Right lung (tissue), 10 donors: ENCODE measurements at places on chromosomes 1 and 21.

DNA sequence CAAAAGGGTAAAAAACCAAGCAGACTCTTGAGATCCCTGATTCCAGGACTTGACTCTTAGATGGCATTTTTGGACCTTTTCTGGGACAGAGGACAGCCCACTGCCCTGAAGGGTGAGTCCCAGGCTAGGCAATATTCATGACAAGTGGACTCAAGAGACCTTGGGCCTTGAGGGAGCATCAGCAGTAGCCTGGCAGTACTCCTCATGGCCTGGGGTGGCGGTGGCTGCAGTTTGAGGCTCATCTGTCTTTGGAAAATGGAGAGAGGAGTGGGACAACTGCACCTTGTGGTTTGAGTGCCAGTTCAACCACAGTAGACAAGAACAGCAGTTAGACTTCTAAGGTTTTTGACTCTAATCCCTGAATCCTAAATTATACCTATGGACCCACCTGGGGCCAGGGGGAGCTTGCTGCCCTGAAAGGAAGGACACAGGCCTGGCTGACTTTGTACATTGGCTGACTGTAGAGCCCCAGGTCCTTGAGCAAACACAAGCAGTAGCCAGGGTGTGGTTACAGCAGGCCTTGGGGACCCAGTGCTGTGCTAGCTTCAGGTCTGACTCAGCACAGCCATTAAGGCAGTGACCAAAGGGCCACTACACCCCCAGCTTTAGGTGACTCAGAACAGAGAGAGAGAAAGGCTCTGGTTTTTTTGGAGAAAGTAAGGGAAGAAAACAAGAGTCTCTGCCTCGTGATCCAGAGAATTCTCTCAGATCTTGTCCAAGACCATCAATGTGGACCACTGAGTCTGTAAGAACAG is 1023.2 kb downstream of the KCNT2 start:
- DNase-seq: no peak

DNA sequence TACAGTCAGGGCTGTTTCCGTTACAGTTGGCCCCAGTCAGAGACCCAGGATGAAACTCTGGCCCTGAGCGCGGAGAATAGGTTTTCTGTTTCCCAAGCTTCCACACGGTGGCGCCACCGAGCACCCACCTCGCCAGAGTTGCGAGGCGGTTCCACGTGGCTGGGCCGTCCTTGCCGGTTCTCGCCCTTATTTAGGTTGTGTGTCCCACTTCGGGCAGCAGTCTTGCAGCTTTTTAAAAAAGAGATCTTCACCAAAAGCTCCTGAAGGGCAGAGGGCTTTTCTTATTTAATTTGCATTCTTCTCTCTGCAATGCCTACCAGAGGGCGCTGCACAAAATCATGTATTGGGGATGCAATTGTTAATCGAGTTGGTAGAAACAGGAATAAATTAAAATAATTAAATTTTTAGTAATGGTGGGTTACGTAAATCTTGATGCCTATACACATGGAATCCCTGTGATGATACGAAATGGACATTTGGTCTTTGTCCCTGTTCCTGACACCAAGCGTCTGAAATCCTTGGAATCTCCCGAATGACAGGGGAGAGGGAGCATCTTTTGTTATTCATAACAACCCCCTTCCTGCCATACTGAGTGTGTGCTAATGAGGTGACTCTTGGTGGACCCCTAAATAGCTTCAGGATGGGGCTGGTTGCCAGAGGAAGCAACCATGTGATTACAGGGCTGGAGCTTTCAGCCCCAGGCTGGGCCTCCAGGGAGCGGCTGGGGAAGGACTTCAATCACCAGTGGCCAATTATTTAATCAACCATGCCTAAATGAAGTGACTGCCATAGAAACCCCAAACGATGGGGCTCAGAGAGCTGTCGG is 5.6 kb upstream of the S100A7 start:
- DNase-seq: peak; percentile 27

DNA sequence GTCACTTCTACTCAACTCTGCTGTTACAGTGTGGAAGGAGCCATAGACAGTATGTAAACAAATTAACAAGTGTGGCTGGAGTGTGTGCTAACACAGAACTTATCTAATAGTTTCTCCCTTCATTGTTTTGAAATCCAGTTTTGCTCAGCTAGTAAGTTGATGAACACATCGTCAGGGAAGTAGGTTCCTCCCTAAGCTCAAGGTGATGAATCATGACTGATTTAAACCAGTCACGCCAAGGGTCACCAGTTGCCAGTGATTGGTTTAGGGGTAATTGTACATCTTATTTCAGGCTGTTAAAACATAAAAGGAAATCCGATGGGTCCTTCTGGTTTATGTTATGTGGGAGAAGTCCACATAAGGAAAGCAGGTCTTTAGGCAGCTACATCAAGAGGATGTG is 97.0 kb upstream of the CHODL start:
- DNase-seq: no peak

GRCh38 chr1:156112276-156113137 is 2.0 kb upstream of the LMNA start:
- DNase-seq: no peak

GRCh38 chr21:43916691-43917514 is 51.9 kb downstream of the AGPAT3 start:
- DNase-seq: no peak

- no peak for DNase-seq
These were observed 81.5 kb downstream of the PTGER3 start for GRCh38 chr1:70966018-70966638.

- no peak for DNase-seq
These were observed 204.3 kb downstream of the FGGY start for GRCh38 chr1:59500950-59501742.

GRCh38 chr1:172882385-172882784 is 168.4 kb downstream of the TNFSF18 start:
- no peak for DNase-seq

DNA sequence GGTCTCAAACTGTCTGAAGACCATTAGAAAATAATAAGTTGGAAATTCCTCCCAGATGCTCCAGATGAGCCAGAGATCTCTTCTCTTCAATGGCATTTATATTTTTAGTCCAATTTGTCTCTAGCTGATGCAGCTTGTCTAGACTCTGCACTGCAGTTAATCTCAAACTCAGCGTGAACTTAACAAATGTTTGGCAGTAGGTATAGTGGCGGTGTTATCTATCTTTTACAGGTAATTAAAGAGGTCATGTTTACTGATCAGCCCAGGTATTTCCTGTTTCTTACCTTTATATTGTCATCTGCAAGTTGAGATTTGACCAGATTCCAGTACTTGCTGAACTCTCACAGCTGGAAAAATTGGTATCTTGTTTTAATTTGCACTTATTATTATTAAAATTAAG is 1024.5 kb upstream of the ADGRL2 start:
- DNase-seq: no peak

DNA sequence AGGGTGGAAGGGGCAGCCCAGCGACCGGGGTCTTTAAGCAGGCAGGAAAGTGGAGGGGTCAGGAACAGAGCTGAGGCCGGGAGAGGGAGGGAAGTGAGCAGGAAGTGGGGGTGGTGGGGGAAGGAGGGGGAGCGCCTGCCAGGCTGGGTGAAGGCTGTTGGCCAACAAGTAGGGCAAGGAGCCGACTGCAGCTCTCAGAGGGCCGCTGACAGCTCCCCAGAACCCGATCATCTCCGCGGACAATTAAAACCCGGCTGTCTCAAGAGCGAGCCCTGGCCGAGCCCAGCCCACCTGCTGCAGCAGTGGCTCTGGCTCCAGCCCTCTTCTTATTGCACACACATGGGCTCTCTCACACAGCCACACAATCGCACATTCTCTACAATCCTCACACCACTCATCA is 51.6 kb downstream of the GRIK3 start:
- DNase-seq: no peak

GRCh38 chr1:43293176-43293575 is 7.6 kb upstream of the TIE1 start:
- no peak for DNase-seq

DNA sequence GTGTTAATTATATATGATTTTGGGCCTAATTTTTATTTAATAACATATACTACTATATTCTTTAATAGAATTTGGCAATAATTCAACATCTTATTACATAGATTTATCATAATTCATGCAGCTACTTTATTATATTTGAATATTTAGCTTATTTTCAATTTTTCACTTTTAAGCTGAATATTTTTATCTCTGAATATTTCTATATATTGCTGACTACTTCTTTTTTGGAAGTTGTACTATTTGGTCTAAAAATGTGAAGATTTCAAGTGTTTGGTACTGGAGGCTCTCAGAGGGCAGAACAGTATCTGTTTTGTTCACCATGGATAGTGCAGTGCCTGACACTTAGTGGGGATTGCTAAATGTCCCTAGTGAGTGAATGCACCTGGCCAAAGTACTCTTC is 389.5 kb downstream of the RYR2 start:
- DNase-seq: no peak

GRCh38 chr1:194230351-194231144 is 1044.1 kb upstream of the B3GALT2 start:
- no peak for DNase-seq

DNA sequence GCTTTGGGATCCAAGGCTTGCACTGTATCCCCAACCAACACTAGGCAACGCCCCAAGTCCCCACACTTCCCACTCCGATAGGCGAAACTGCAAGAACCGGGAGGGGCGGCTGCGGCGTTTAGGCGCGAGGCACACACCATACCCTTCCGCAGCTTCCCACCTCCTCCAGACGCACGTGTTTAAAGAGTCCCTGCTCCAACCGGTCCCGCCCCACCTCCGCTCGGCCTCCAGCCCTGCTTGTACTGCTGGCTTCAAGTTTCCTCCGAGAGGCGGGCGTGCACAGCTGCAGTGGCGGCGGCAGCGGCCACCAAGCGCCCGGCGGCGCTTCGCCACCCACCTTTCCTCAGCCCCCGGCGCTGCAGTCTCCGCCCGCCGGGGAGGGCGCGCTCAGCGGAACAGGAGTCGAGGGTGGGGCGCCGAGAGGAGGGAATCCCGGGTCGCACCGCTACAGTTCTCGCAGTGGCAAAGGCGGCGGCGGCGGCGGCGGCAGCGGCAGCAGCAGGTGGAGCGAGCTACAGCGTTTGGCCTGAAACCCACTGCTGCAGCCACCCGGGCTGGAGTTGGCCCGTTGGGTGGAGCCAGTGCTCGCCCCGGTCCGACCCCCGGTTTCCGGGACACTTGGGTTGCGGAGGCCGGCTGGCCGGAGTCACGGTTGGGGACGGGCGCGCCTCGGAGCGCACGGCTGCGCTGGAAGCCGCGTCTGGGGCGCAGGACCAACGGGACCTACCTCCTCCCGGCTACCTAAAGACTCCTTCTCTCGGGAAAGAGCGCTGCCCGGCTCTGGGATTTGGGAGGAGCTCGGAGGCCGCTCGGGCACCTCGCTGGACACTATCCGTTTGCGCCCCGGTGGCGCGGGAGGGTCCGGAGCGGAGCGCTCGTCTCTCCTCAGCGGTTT is at the start of gene CNIH3:
Gene CNIH3 (plus strand): TSS at position 457 of the 895 bp plus-strand sequence. CDS start 858 bp downstream, outside the sequence.
- no peak for DNase-seq

- no peak for DNase-seq
These were observed 265.3 kb downstream of the SPATA17 start for GRCh38 chr1:217896490-217896889.

- DNase-seq: peak; percentile 25
These were observed 206.3 kb upstream of the NR5A2 start for GRCh38 chr1:199821029-199821779.

GRCh38 chr21:45341779-45342178 is 54.1 kb upstream of the POFUT2 start:
- no peak for DNase-seq

DNA sequence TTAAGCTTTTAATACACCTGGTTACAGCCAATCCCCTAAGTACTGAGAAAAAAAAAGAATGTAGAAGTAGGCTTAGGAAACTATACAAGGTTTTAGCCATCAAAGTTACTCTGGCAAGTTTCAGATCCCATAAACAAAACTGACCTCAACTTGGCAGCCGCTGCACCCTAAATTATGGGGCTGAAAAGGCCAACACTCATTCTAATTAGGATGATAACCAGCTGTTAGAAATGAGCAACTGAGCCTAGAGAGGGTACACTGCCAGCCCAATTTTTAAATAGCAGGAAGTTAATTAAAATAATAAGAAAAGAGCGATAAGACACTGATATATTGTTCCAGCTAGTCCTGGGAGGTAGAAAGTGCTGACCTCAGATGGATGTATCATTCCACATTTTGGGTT is 105.7 kb upstream of the VAV3 start:
- peak; percentile 69 for DNase-seq

DNA sequence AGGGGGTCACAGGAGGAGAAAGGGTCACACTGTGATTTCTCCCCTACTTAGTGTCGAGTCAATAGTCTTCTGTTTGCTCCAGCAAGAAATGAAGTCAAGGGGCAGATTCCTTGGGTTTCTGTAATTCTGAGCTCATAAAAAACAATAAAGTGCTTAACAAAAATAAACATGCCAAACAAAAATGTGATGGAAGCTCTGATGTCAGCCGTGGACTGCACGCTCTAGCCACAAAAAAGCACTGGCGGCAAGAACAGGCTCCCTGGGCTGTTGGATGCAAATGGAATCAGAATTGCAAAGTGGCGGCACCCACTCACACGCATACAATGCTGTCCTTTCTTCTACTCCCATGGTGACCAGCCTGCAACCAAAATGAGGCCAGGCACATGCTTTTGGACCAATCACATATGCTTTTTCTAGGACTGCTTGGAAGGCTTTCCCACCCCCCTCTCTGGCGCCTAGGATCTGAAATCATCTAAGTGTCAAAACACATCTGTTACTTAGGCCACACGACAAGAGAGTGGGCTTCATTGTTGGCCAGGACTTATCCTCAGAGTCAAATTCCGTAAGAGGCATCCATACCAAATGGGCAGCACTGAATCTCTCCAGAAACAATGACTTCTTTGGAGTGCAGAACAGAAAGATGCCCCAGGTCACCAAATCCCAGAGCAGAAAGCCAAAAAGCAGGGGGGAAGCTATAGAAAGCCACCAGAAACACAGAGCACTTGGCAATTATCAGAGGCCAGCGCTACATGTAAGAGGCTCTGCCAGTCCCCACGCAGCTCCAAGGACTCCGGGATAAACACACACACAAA is 9.2 kb downstream of the C1orf198 start:
- no peak for DNase-seq

GRCh38 chr1:115463347-115463746 is 125.3 kb upstream of the NGF start:
- DNase-seq: no peak

- DNase-seq: no peak
These were observed 34.5 kb downstream of the LRRN2 start for GRCh38 chr1:204650911-204651570.

- peak; percentile 71 for DNase-seq
These were observed 3.0 kb downstream of the TRIM46 start for GRCh38 chr1:155176544-155177071.

DNA sequence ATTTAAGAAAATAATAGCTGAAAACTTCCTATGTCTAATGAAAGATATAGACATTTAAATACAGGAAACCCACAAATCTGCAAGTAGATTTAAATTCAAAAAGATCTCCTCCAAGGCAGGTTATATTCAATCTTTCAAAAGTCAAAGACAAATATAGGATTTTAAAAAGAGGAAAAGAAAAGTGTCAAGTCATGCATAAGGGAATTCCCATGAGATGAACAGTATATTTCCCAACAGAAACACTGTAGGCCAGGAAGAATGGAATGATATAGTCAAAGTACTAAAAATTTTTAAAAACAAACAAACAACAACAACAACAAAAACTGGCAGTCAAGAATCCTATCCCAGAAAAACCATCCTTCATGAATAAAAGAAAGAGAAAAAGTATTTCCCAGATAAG is 806.5 kb upstream of the BRINP3 start:
- DNase-seq: no peak
